ENCODE measurements at places on chromosomes 4 and X.

- no peak for DNase-seq
Measured at GRCh38 chr4:146032234-146032860, 93.7 kb upstream of the ZNF827 start.

- DNase-seq, result no peak
Measured at GRCh38 chrX:54230435-54231148, 47.5 kb upstream of the FAM120C start.

DNA sequence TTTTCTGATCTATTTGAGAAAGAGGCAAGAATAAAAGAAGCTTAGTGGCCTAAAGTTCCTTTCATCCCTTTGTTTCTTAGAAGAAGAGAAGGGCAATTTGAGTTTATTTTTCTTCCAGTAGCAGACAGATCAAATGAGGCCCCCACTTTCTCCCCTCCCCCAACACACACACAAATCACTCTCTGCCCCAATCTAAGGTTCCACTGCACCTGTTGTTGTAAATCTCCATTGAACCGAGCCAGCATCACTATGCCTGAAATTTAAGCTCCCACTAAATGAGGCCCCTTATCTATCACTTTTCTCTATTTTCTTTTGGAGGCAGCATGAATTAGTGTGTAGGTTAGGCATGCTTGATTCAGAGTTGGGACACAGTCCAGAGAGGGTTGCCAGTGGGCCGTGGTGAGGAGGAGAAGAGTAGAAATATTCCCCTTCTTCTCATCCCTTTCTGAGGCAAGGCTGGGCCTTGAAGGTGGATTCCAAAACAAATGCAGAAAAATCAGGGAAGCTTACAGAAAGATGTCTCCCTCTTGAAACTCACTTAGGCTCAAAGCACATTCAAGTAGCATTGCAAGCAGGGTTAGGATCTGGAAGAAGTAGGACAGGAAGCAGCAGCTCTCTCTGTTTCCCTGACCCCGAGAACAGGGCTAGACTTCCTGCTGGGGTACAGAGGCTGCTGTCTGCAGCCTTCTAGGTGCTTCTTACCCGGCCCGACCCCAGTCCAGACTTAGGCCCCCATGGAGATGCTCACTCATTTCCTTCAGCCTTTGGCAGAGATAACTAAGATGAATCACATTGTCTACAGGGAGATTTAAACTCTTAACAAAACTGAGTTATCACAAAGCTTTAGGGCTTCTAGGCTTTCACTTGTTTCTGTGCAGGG, 70.7 kb downstream of the RASL11B start:
- DNase-seq, result no peak

DNA sequence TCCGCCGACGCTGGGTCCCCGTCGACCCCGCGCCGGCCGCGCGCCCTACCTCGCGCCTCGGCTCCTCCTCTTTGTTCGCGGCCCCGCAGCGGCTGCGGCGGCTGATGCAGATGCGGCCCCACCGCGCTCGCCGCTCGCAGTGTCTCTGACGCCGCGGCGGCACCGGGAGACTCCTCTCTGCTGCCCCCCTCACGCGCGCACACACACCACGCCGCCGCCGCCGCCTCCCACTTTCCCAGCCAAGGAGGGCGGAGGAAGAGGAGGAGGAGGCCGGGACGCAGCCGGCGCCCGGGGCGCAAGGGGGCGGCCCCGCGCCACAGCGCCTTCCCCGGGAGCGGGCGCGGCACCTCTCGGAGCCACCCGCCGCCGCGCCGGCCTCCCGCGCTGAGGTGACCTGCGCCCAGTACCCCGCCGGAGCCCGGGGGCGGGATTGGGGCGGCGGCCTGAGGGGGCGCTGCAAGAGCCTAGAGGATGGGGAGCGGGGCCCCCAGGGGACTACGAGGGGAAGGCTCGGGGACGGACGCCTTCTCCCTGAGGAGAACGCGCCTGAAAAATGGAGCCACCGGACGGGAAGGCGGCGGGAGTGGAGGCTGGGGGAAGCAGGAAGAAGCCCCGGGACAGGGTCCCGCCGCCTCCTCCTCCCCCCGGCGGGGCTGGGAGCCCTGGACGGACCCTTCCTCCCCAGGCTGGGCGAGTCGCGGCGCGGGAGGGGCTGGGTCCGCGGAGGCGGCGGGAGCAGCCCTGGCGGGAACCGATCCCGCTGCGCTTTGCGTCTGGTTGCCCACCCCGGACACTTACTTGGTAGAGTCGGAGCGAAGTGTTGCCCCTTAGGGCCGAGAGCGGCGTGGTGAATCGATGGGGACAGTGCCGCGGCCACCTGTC, at the start of gene SH3RF1:
Gene SH3RF1 (minus strand): TSS at position 147 of the 882 bp plus-strand sequence. CDS start 1,744 bp downstream, outside the sequence.
- DNase-seq, result peak; percentile 37

- DNase-seq, result no peak
Measured at GRCh38 chr4:185933078-185933581, 121.1 kb upstream of the SORBS2 start.

DNA sequence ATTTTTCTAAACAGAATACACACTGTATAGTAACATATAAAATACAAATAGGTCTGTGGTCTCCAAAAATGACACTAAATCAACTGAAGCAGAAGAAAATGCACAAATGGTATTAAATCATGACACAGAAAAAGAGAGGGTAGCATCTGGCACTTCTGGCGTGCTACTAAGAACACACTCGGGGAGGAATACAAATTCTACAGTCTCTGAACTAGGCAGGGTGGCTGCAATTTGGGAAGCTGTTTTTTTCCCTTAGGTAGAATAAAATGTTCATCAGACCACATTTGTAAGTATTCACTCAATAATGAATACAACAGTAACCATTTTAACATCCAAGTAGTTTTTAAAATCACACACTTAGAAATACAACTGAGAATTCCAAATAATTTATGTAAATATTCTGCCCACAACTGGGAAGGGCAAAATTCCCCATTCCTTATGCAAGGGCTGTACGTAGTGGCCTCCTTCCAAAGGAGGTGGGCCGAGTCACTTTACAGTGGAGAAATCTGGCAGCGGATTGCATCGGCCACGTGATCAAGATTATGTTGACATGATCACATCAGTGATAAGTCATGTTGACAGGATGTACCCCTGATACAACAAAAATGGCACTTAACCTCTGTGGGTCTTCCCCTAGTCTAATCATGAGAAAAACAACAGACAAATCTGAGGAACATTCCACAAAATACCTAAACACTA, 101.1 kb downstream of the TSPAN5 start:
- no peak for DNase-seq

DNA sequence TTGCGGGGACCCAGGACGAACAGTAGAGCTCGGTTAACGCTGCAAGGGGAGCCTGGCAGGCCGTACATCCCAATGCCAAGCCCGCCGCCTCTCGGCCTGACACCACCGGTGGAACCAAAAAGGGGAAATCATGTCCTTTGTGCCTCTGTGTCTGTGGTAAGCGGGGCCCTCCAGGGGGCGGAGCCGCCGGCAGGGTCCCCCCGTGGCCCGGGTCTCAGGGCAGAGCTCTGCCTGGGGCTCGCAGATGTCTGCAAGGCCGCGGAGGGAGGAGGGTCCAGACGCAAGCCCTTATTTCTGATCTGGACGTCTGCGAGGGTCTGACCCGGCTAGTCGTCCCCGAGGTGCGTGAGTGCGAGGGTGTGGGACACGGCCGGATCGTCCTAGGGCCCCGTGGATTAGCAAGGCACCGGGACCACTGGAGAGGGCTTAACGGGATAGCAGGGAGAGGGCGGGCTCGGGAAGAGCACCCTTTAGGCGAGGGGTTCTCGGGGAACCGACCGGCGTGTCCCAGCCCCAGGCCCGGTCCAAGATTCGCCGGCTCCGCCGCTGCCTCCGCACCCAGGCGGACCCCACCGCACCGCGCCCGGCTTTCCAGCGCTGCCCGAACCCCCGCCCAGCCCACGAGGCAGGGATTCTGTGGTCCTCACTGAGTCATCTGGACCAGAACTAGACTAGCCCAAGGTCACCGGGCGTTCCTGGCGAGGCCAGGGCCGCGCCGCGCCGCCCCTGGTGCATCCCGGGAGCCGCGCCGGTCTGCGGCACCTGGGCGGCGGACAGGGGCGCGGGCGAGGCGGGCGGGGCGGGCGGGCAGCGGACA, 863 bp upstream of the FAM193A start:
- DNase-seq, result peak; percentile 57

DNA sequence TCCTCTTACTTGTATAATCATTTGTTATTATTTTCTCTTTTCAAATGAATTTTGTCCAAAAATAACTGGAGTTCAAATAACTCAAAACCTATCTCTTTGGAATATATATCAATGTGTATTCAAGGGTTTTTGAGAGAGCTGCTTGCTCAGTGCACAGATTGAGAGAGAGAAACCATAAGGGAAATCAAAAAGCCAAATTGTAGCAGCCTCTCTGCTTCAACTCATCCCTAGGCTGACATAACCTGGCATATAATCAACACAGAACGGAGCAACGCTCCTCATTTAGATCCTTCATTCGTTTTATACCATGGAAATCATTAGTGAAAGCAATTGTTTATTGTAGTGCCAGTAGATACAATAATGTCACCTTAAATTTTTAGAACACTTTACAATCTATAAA, 1.8 kb upstream of the GPM6A start:
- DNase-seq, result no peak

DNA sequence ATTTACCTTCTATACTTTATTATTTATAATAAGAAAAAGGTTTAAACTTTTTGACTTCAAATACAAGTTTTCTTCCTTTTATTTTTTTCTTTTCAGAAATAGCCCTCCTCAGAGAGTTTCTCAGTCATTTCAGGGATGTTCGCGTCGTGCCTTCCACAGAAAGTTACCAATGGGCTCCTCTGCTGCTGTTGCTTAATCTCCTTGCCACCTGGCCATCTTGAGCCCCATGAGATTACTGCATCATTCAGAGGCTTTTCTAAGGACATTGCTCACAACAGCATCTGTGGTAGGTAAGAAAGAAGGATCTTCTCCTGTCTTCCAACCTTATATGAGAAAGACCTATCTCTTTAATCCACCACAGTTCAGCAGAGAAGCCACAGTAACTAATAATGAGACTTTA, 1361.9 kb upstream of the ADGRL3 start:
- no peak for DNase-seq

DNA sequence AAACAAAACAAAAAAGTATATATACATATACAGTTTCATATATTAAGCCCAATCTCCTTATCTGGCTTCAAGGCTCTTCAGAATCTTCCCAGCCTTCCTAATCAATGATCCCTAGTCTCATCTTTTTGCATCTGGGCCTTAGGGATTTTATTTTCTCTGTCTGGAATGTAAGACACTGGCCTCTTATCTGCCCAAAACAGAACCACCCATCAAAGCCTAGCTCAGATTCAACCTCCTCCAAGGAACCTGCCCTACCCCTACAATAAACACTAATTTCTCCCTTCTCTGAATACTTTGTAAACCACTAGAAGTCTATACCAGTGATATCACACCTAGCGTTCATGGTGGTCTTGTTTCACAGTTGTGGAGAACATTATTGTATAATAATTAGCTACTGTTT, 23.2 kb upstream of the GAB1 start:
- DNase-seq, result no peak

DNA sequence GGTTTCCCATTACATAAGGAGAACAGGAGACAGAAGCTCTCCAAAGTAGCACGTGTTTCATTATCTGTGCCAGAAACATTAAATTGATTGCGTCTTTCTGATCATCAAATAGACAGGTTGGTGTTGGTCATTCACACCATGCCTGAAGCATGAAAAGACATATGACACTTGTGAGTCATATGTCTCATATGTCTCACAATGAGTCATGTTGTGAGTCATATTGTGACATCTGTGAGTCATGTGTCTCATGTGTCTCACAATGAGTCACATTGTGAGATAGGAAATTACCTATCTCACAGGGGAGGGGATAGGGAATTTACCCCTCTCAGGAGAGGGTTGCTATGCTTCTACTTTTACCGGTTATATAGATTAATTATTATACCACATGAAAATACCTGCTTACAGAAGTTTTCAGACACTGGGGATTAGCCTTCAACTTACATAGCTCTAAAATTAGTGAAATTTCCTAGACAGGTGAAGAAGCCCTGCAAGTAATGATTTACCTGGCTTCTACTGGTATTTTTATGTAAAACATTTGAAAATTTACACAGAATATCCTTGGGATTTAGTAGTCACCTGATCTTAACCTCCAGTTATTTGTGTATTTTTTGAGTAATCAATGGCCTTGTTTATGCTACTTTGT, 80.8 kb downstream of the NPFFR2 start:
- no peak for DNase-seq

DNA sequence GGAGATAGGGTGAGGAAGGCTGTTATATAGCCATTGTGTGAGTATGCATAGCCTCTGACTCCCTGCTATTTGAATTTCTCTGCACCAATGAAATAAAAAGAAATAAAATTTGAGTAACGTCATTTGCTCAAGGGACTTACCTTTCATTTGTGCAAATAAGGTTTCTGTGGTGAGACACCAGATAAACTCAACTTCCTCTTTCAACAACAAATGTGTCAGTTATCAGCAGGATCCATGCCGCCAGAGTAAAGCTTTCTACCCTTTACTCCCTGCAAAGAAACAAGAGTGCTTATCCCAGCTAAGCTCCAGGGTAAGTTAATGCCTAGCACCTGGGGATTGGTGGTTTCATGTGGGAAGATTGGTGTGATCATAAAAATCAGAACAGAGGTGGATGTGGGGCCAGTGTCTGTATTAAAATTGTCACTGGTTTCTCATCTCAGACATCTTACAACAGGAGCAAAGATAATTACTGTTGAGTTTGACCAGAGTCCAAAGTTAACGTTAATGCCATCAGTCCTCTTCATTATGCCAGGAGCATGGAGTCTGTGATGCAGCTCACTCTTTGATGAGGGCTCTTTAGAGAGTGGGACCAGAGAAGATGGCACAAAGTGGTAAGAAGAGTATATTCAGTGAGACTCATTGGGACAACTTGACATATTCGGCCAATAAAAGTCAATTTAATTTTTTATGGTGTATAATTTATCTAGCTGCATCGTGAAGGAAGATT, at the start of gene P2RY10:
Gene P2RY10 (plus strand): TSS at position 206 of the 727 bp plus-strand sequence. CDS start 15,130 bp downstream, outside the sequence.
- peak; percentile 3 for DNase-seq
